ENCODE measurements at places on chromosomes 2 and 18. TPM values are rescaled to one million over a fixed set of nuclear protein-coding genes. Genes with fewer than 3 reads are reported as not detected.

The ID2 gene
- 206 TPM for polyA plus RNA-seq

The ZNF804A gene
- polyA plus RNA-seq, result not detected

The GCG gene
- not detected for polyA plus RNA-seq

The LBH gene
- 292 TPM for polyA plus RNA-seq

The GALNT3 gene
- polyA plus RNA-seq, result not detected

DNA sequence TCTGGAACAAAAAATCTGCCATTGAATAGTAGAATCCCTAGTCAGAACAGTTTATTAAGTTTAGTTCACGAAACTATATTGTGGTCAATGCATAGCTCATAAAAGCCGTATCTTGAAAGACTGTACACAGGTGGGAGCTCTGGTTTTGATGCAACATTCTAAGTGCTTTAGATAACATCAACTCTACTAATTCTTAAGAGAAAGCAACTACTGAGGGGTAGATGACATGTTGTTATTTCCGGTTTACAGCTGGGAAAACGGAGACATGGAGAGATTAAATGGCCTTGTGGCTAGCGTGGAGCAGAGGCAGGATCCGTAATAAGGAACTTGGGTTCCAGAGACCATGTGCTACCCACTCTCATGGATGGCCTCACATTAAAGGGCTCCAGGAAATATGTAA lies 4.2 kb upstream of the ITGA6 start:
- H3K36me3 ChIP-seq, result no peaks in the 10 kb centered on the region
- H3K4me1 ChIP-seq, result peaks cover 25% of the 10 kb centered on the region
- H3K4me3 ChIP-seq, result no peak overlapping the region

DNA sequence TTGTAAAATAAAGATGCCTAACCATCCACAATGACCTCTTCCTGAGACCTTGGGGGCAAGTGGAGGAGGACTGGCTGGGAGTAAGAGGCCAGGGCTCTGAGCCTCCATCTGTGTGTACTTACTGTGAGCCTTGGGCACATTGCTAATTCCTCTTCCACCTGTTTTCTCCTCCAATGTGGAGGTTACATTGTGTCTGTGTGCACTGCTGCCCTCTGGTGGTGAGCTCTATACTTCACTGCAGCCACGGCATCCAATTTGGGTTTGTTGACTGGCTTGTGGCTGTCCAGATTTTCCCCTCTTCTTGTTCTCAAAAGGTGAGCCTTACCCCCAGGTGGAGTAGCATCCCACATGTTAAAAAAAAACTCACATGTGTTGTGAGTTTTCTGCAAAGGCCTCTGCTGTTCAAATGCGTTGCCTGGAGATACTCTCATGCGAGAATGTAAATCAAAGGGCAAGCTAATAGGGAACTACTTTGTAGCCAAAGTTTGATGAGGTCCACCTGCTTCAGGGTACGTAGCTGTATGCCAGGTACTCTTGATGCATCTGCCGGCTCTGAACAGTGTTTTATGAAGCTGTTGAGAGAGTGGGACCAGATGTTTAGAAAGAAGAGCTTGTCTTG lies 80.8 kb downstream of the APOB start:
- H3K36me3 ChIP-seq, result no peaks in the 10 kb centered on the region
- no peaks in the 10 kb centered on the region for H3K27me3 ChIP-seq
- H3K4me1 ChIP-seq, result no peaks in the 10 kb centered on the region
- H3K4me3 ChIP-seq, result no peak overlapping the region
- DNase-seq, result peak; percentile 55

GRCh38 chr2:120418174-120418787 lies 72.3 kb downstream of the INHBB start:
- DNase-seq, result peak; percentile 2
- no peaks in the 10 kb centered on the region for H3K27me3 ChIP-seq
- H3K4me3 ChIP-seq, result no peak overlapping the region
- H3K27ac ChIP-seq, result no peak overlapping the region

GRCh38 chr2:8448824-8449556 lies 232.9 kb upstream of the ID2 start:
- no peak for DNase-seq
- H3K4me1 ChIP-seq, result no peaks in the 10 kb centered on the region

DNA sequence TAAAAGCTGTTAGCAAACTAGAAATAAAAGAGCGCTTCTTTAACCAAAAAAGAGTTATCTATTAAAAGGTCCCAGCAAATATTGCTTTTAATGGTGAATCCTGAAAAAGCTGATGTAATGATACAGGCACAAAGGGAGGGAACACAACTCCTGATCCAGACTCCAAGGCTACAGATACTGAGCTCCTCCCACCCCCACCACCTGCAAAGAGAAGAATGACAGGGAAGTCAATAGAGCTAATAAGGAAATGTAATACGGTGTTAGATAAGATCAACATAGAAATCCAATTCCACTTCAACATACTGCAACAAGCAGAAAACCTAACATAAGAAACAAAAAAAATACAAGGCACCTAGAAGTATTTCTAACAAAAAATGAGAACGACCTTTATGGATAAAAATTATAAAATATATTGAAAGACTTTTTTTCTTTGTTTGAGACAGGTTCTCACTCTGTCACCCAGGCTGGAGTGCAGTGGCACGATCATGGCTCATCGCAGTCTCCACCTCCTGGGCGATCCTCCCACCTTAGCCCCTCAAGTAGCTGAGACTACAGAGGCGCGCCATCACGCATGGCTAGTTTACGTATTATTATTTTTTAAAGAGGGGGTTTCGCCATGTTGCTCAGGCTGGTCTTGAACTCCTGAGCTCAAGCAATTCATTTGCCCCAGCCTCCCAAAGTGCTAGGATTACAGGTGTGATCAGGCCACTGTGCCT lies 192.2 kb downstream of the HDAC4 start:
- no peaks in the 10 kb centered on the region for H3K27me3 ChIP-seq
- H3K27ac ChIP-seq, result no peak overlapping the region
- no peak for DNase-seq
- H3K4me1 ChIP-seq, result no peaks in the 10 kb centered on the region
- no peaks in the 10 kb centered on the region for H3K36me3 ChIP-seq

- H3K27me3 ChIP-seq, result no peaks in the 10 kb centered on the region
- H3K4me3 ChIP-seq, result no peak overlapping the region
- DNase-seq, result no peak
- no peaks in the 10 kb centered on the region for H3K4me1 ChIP-seq
These were observed 44.3 kb upstream of the KCNG2 start for GRCh38 chr18:79753391-79753851.

DNA sequence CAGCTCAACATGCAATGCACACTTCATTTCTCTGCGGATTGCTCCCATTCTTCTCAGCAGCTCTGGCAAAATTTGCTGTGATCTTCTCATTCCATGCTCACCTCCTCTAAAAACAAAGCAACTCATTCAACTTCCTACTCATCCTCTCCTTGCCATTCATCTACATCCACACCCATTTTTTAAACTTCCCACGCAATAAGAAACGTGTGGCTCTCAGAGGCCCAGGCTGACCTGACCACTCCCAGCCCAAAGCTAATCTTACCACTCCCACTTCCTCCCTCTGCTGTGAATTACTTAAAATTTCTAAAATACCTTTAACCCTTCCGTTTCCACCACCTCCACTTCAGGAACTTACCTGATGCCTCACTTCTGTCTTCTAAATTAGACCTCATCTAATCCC lies 15.2 kb downstream of the ABCB11 start:
- no peak for DNase-seq
- H3K4me3 ChIP-seq, result no peak overlapping the region
- no peak overlapping the region for H3K27ac ChIP-seq
- H3K36me3 ChIP-seq, result no peaks in the 10 kb centered on the region
- no peaks in the 10 kb centered on the region for H3K4me1 ChIP-seq
- no peaks in the 10 kb centered on the region for H3K27me3 ChIP-seq

DNA sequence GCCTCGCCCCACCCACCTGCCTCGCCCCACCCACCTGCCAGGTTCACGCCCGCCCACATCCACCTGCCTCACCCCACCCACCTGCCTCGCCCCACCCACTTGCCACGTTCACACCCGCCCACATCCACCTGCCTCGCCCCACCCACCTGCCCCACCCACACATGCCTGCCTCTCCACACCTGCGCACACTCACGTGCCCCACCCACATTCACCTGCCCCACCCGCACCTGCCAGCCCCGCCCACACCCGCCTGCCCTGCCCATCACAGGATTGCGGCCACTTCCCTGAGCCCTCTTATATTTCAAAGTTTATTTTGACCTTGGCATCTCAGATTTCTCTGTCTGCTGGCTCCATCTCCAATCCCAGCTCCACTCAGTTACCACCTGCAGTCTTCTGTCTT lies 217.5 kb upstream of the SOX11 start:
- no peaks in the 10 kb centered on the region for H3K4me1 ChIP-seq
- H3K4me3 ChIP-seq, result no peak overlapping the region
- DNase-seq, result no peak
- H3K36me3 ChIP-seq, result no peaks in the 10 kb centered on the region

DNA sequence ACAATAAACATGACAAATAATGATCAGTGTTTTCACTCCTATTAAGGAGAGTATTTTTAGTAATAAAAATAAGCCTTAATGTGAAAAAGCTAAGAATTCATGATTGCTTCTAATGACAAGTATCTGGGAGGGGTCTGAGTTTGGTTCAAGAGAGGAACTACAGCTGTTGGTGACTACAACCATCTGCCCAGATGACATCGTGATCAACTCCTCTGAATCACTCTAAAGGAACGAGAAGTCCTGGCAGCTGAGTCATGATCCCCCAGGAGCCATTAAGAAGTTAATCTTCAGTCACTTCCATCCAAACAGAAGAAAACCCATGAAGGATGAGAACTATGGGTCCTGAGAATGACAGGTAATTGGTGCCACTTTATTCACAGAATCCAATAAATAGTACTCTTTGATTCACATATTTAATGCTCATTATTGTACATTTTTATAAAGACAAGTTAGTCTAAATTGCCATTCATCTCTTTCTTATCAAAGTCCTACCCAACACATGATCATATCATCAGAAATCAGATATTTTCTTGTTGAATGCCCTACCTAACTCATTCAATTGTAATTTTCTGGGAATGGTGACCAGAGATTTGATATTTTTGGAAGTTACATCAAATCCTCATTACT lies 6.8 kb downstream of the TFPI start:
- no peaks in the 10 kb centered on the region for H3K27me3 ChIP-seq
- no peak overlapping the region for H3K27ac ChIP-seq
- no peak for DNase-seq
- no peaks in the 10 kb centered on the region for H3K36me3 ChIP-seq
- H3K4me3 ChIP-seq, result no peak overlapping the region
